ENCODE measurements at places on chromosomes 3 and 15.

- H3K4me1 ChIP-seq: peaks cover 12% of the 10 kb centered on the region
- H3K27me3 ChIP-seq: no peaks in the 10 kb centered on the region
- peaks cover 41% of the 10 kb centered on the region for H3K36me3 ChIP-seq
- no peak overlapping the region for H3K4me3 ChIP-seq
- H3K27ac ChIP-seq: peak overlapping the region; percentile 15
These were observed 42.2 kb downstream of the TBC1D2B start for GRCh38 chr15:78035321-78035751.

DNA sequence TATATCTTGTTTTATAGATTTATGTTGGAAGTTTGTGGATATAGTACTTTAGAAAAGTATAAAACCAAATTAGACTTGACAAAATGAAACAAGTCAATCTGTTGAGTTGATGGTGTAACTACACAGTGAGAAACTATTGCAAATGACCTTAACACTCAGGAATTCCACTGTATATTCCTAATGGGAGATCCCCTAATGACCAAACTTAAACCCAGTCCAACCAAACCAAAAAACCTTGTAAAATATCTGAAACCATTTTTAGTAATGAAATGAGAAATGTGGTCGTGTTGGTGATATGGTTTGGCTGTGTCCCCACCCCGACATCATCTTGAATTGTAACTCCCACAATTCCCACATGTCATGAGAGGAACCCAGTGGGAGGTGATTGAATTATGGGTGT lies 31.9 kb upstream of the ATP13A3 start:
- H3K4me1 ChIP-seq: peaks cover 30% of the 10 kb centered on the region
- no peaks in the 10 kb centered on the region for H3K27me3 ChIP-seq
- no peak overlapping the region for H3K27ac ChIP-seq
- H3K36me3 ChIP-seq: no peaks in the 10 kb centered on the region
- H3K4me3 ChIP-seq: no peak overlapping the region
- no peak for DNase-seq

GRCh38 chr3:111667621-111668239 lies 72.6 kb upstream of the ZBED2 start:
- DNase-seq: no peak
- no peaks in the 10 kb centered on the region for H3K36me3 ChIP-seq
- peaks cover 22% of the 10 kb centered on the region for H3K4me1 ChIP-seq
- H3K4me3 ChIP-seq: no peak overlapping the region
- peak overlapping the region; percentile 84 for H3K27ac ChIP-seq
- no peaks in the 10 kb centered on the region for H3K27me3 ChIP-seq

DNA sequence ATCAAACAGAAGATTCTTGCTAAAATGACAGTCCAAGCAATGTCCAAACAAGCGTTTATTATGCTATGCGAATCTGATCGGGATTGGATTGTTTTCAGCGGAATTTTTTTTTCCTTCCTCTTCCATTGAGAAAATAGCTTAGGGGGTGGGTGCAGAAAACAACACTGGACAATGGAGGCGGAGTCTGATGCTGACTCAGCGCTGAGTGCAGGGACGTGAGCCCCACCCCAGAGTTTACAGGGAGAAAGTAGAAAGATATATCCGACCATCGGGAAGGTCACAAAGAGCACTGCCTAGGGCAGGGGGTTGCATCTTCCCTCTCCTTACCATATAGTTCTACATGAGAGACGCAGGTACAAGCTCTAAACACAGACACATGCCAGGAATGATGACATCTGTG lies 117.0 kb downstream of the FOXP1 start:
- H3K4me3 ChIP-seq: no peak overlapping the region
- DNase-seq: peak; percentile 74
- no peaks in the 10 kb centered on the region for H3K27me3 ChIP-seq
- peak overlapping the region; percentile 54 for H3K27ac ChIP-seq

GRCh38 chr3:171614318-171614921 lies 154.2 kb upstream of the TNIK start:
- H3K27me3 ChIP-seq: no peaks in the 10 kb centered on the region
- H3K4me3 ChIP-seq: no peak overlapping the region
- H3K36me3 ChIP-seq: no peaks in the 10 kb centered on the region
- DNase-seq: no peak

GRCh38 chr15:41911691-41912345 lies 18.0 kb upstream of the SPTBN5 start:
- no peak for DNase-seq
- no peaks in the 10 kb centered on the region for H3K4me1 ChIP-seq
- peaks cover 94% of the 10 kb centered on the region for H3K36me3 ChIP-seq
- H3K4me3 ChIP-seq: no peak overlapping the region
- H3K27ac ChIP-seq: no peak overlapping the region
- H3K27me3 ChIP-seq: no peaks in the 10 kb centered on the region

- no peak overlapping the region for H3K4me3 ChIP-seq
- DNase-seq: no peak
- H3K4me1 ChIP-seq: peaks cover 31% of the 10 kb centered on the region
- H3K27ac ChIP-seq: peak overlapping the region; percentile 42
- no peaks in the 10 kb centered on the region for H3K36me3 ChIP-seq
These were observed 26.7 kb downstream of the SLC2A2 start for GRCh38 chr3:170999737-171000242.

GRCh38 chr3:57816471-57817095 lies 60.5 kb downstream of the SLMAP start:
- no peaks in the 10 kb centered on the region for H3K27me3 ChIP-seq
- H3K27ac ChIP-seq: no peak overlapping the region
- DNase-seq: no peak
- no peaks in the 10 kb centered on the region for H3K36me3 ChIP-seq
- no peak overlapping the region for H3K4me3 ChIP-seq

DNA sequence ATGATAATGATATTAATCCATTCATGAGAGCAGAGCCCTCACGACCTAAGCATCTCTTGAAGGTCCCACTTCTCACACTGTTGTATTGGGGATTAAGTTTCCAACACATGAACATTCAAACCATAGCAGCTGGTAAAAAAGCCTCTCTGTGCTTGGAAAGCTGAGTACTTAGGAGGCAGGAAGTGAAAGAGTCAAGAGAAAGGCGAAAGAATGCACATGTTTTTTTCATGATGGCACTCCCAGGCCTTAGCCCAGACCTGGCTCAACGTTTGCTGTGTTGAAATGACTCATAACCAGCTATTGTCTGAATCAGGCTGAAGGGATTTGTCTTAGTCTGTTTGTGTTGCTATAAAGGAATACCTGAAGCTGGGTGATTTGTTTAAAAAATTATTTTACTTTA lies 84.4 kb upstream of the RGMA start:
- H3K27ac ChIP-seq: peak overlapping the region; percentile 77
- no peaks in the 10 kb centered on the region for H3K36me3 ChIP-seq
- peaks cover 12% of the 10 kb centered on the region for H3K4me1 ChIP-seq
- no peak overlapping the region for H3K4me3 ChIP-seq

DNA sequence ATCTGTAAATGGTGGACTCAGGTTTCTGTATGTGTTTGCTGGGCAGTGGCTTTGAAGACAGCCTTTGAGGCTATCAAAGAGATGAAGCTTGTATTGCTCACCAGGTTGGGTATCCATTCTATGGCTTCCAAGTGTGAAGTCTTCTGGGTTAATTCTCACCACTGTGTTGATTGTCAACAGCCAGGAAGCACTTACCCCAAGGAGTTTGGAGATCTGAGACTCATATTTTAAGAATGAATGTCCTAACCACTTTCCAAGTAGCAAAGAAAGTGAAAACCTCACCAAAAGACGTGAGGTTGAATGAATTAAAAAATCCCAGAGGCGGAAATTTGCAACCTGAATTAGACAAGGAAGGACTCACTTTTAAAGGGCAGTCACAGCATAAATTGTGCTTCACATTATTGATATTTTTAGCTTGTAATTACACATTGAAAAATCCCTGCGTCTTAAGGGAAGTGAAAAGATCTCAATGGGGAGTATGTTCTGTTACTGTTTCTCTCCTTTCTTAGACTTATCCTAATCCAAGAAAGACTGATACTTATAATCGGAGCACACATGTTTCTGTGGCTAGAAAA lies 304.0 kb upstream of the TPRG1 start:
- H3K36me3 ChIP-seq: peaks cover 6% of the 10 kb centered on the region
- no peak overlapping the region for H3K27ac ChIP-seq
- no peak for DNase-seq
- H3K4me1 ChIP-seq: no peaks in the 10 kb centered on the region

- no peak overlapping the region for H3K4me3 ChIP-seq
- DNase-seq: no peak
- H3K27me3 ChIP-seq: no peaks in the 10 kb centered on the region
- no peaks in the 10 kb centered on the region for H3K4me1 ChIP-seq
These were observed 13.5 kb upstream of the CLEC3B start for GRCh38 chr3:45012577-45012976.

DNA sequence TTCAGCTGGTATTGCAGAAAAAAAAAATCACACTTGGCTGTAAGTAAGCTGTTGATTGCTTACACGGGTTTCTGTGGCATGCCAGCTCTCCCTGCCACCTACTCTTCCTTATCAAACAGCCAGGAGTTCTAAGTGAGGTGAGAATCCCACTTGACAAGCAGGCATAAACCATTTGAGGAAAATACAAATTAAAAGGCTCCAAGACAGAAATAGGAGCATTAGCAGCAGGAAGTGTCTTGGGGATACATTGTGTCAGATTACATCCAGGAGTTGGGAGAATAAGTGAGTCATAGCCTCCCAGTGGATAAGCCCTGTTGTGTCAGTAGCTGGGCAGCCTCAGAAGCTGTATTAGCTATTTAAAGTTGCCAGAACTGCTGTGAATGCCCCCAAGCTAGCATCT lies 256.0 kb downstream of the CNTN4 start:
- DNase-seq: no peak
- no peaks in the 10 kb centered on the region for H3K36me3 ChIP-seq
- H3K27me3 ChIP-seq: no peaks in the 10 kb centered on the region
- H3K4me1 ChIP-seq: no peaks in the 10 kb centered on the region
- no peak overlapping the region for H3K27ac ChIP-seq

DNA sequence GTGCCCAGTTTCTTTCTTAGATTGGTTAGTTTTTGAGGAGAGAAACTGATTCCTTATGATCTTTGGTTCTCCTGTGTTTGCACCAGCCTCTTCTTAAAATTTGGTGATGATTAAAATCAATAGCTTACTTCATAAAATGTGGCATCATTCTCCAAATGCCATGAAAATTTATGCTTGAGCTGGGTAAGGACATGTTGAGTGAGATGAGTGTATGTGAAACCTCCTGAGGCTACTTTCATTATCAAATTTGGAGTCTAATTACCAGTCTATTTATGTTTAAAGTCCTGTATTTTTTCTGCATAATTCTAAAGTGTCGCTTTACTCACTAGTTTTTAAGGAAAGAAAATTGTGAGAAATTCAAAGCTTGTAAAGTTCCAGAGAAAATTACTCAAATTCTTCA lies 102.1 kb downstream of the DIPK2A start:
- no peaks in the 10 kb centered on the region for H3K4me1 ChIP-seq
- H3K27ac ChIP-seq: no peak overlapping the region
- H3K4me3 ChIP-seq: no peak overlapping the region
- no peaks in the 10 kb centered on the region for H3K27me3 ChIP-seq
- DNase-seq: no peak
- no peaks in the 10 kb centered on the region for H3K36me3 ChIP-seq

- H3K4me3 ChIP-seq: no peak overlapping the region
- no peaks in the 10 kb centered on the region for H3K27me3 ChIP-seq
- DNase-seq: no peak
- H3K4me1 ChIP-seq: no peaks in the 10 kb centered on the region
- H3K36me3 ChIP-seq: no peaks in the 10 kb centered on the region
- no peak overlapping the region for H3K27ac ChIP-seq
These were observed 10.2 kb upstream of the CPOX start for GRCh38 chr3:98603580-98603979.

DNA sequence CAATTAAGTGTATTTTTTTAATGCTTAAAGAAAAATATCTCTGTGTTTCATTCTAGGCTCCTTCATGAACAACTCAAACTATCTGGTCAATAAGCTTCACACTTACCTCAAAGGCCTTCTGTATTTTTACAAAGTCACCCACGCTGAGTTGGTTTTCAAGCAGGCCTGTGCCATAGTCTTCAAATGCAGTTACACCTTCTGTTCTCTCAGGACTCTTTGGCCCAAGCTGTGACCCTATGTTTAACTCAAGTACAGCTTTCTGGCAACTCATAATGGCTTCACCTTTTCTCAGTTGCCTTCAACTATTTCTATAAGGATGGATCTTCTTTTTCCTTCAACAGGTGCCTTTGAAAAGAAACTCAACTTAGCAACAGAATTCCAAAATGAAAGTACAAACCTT lies 587 bp downstream of the WDR49 start:
- no peaks in the 10 kb centered on the region for H3K4me1 ChIP-seq
- no peak overlapping the region for H3K4me3 ChIP-seq
- H3K36me3 ChIP-seq: no peaks in the 10 kb centered on the region
- no peak for DNase-seq

- H3K4me3 ChIP-seq: no peak overlapping the region
- H3K27me3 ChIP-seq: peaks cover 74% of the 10 kb centered on the region
- H3K36me3 ChIP-seq: no peaks in the 10 kb centered on the region
- H3K4me1 ChIP-seq: no peaks in the 10 kb centered on the region
- no peak overlapping the region for H3K27ac ChIP-seq
These were observed 1.4 kb downstream of the CACNA2D3 start for GRCh38 chr3:54123776-54124196.

GRCh38 chr15:98792117-98792516 lies 143.8 kb downstream of the IGF1R start:
- DNase-seq: no peak
- H3K27me3 ChIP-seq: no peaks in the 10 kb centered on the region
- no peak overlapping the region for H3K27ac ChIP-seq
- no peak overlapping the region for H3K4me3 ChIP-seq

DNA sequence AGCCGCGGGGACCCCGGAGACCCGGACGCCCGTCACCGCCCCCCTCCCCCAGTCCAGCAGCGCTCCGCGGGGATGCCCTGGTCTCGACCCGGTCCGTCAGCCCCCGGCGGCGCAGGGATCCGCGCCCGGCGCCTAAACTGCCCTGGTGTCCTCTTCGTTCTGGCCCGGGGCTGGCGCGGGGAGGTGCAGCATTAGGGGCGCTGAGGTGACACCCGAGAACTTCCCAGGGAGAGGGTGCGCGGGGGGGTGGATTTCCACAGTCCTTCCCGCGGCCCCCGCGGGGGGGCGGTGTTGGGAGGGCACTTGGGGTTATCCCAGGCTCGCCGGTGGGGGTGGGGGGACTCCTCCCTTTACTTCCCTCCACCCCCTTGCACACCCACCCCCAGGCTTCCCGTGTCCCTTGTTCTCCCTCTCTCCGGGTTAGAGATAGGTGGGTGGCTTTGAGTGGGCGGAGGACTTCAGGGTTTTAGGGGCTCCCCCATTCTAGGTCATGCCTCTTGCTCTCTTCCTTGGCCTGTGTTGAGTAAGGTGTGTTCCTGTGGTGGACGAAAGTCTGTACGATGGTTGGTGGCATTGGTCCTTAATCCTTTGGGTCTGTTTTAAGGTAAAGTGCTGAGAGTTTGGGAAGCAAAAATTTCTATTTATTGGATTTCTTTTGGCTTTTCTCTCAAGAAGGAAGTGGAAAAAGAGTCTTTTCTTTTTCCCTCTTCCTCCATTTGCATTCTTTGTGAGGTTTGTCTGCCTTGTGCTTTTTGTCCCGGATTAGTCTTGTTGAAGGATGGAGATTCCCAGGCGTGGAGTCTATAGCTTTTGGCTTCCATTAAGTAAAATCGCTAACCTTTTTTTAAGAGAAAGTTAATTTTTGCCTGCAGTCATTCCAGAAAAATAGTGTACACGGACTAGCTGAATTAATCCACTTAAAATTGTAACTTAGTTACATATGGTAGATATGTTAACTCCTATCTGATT lies 811 bp downstream of the SKIL start:
- peak overlapping the region; percentile 91 for H3K27ac ChIP-seq
- peaks cover 42% of the 10 kb centered on the region for H3K36me3 ChIP-seq
- H3K27me3 ChIP-seq: no peaks in the 10 kb centered on the region
- H3K4me1 ChIP-seq: peaks cover 31% of the 10 kb centered on the region
- H3K4me3 ChIP-seq: peak overlapping the region; percentile 96

- no peaks in the 10 kb centered on the region for H3K27me3 ChIP-seq
- no peak overlapping the region for H3K27ac ChIP-seq
- no peak overlapping the region for H3K4me3 ChIP-seq
- no peaks in the 10 kb centered on the region for H3K4me1 ChIP-seq
These were observed 256.6 kb upstream of the PROK2 start for GRCh38 chr3:72041511-72041910.
